CD4-positive, alpha-beta memory T cell (primary cell): ENCODE measurements at places on chromosomes 2 and 18. TPM values are rescaled to one million over a fixed set of nuclear protein-coding genes. Genes with fewer than 3 reads are reported as not detected.

- DNase-seq, result peak; percentile 16
These were observed 857 bp downstream of the DYM start for GRCh38 chr18:49459404-49460171.

- DNase-seq, result no peak
These were observed 12.9 kb downstream of the SMYD1 start for GRCh38 chr2:88080545-88080944.

DNA sequence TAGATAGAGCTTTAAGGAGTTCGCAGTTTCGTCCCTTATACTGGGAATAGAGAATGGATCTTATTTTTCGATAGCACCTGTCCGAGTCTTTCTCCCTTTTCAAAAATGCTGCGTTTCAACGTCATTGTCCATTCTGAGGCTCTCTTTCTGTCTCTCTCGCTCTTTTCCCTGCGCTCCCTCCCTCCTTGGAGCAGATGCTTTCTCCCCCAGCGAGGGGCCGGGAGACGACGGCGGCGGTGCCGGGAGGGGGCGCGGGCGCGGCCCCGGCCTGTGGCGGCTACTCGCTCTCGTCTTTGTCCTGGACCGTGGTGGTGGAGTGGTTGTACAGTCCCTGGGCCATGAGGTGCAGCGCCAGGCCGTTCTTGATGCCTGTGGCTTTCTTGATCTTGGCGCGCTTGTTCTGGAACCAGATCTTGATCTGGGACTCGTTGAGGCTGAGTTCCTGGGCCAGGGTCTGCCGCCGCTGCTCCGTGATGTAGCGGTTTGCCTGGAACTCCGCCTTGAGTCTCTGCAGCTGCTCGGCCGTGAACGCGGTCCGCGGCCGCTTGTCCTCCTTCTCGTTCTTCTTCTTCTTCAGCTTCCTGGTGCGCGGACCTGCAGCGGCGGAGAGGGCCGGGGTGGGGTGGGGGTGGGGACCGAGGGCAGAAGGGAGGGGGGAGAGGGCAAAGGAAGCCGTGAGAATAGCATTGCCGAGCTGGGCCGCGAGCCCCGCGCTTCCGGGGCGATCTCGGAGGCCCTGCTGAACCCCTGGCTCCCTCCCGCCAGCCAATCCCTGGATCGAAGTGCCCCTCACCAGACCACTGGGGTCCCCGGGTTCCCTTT lies 4.6 kb downstream of the EN1 start:
- no peak for DNase-seq

The NDC80 gene
- 3.8 TPM for total RNA-seq

GRCh38 chr2:23015651-23016200 lies 369.3 kb upstream of the KLHL29 start:
- DNase-seq, result no peak

DNA sequence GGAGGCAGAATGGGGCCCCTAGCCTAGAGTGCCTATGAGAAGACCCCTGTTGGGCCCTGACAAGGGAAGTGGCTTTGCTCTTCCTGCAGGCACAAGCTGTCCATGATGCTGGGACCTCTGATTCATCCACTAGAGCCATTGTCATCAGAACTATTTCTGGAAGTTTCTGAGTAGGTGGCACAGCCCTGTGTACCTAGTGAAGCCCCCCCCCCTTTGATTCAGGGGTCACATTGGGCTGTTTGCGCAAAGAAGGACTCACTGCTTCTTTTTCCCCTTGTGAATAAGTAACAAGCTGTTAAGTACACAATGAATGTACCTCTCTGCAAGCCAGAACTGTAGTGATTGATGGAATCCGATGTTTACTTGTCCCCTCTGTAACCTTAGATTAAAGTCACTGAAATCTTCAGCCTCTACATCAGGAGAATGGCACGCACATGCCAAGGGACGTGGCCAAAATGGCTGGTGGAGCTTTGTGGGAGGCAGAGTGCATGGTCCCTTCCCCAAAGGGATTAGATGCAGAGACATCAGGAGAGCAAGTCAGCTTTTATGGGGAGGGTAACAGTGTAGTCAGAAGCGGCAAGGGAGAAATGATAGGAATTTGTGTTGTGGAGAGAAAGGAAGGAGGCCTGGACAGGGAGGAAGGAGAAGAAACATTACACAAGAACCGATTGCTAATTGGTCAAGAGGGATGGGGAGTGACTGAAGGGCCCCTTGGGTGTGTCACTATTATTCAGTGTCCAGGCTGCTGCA lies 267.6 kb upstream of the RAB12 start:
- DNase-seq, result no peak

The DPYSL5 gene
- total RNA-seq, result not detected

- no peak for DNase-seq
These were observed 730 bp downstream of the B3GNT7 start for GRCh38 chr2:231396058-231396821.

DNA sequence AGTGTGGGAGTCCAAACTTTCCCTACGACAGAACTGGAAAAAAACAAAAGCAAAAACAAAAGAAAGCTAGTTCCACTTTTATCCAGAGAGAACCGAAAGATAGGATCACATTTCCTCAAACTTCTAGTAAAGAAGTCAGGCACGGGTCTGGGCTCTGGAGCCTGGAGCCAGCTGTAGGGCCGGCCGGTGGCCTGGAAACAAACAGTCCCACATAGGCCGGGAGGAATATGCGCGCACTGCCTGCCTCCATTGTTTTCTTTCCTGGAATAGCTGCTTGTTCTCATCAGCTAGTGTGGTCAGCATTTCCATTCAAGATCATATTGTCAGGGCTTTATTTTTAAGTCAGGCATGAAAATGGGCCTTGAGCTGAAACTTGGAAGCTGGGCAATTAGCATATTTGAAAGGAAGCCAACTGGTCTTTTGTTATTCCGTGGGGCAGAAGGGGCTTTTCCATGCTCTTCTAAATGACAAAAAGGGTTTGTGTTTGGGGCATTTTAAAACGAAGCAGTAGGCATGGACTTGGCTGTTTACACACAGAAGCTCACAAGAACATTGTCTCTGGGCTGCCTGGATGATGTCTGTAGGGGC lies 58.7 kb upstream of the RFX8 start:
- no peak for DNase-seq

GRCh38 chr2:121429927-121430520 lies 100.7 kb upstream of the RNU4ATAC start:
- DNase-seq, result no peak

DNA sequence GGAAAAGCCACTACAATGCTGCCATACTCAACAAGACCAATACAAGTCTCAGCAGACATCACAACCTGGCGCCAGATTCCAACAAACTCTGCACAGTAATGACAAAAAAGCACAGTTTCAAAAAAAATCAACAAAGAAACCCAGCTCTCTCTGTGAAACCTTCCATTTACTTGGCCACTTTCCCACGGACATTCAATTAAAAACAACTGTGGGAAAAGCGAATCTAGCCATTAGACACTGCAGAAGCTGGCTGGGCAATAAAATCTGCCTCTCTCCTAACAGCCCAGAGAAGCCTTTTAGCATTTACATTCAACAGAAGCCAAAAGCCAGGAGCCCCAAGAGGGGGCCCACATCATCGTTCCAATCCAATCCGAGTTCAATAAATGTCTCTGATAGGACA lies 128.9 kb downstream of the HDAC4 start:
- DNase-seq, result no peak

GRCh38 chr2:6995391-6996097 lies 78.3 kb downstream of the RNF144A start:
- DNase-seq, result no peak

DNA sequence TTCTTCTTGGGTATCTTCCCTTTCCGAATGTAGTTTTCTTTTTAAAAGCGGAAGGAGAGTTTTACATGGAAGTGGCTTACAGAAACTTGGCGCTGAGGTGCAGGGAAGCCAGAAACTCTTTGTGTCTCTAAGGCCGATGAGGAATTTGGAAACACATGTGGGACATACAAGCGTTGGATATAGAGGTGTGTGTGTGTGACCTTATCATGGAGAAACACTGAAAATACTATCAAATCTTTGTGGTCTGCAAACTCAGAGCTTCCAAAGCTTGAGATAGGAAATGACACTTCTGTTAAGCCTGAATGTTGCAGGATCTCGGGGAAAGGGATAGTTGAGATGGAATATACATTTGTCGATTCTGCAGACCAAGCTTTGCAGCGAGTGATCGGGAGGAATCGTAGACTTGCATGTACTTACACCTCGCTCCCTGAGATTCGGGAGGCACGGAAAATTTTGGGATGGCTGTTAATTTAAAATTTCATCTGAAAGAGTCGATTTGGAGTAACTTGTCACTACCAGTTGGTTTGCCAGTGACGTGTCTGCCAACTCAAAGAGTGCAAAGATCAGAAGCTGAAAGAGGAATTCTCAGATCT lies 1.0 kb downstream of the NAB1 start:
- no peak for DNase-seq

DNA sequence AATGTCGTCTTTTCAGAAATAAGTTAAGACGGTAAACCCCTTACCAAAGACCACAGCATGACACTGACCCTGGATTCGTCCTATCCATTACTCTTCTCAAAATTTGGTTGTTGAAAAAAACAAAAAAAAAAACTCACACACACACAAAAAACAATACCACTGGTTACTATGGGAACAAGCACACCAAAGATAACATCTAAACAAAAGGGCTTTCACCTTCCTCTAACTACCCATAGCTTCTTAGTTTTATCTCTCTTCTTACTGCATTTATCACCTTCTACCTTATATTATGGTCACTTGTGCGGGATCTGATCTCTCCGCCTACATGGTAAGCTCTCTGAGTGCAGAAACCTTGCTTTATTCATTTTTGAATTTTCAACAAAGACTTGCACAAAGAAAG lies 192.7 kb downstream of the STK39 start:
- DNase-seq, result no peak

DNA sequence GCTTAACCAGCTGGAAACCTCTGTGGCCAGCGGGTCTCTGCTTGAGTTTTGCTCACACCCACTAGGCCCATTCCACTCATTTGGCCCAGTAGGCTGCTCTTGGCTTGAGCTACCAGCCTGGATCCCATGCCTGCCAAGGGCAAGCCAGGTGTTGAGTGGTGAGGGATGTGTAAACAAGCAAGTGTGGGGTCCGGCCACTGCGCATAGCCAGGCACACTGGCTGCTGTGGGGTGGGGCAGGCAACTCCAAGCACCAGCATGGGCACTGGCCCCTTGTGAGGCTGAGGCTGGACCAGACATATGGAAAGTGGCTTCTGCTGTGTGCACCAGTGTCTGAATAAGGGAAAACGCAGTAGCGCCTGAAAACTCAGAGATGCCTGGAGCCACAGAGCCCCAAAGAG lies 732.7 kb downstream of the NR4A2 start:
- no peak for DNase-seq

- no peak for DNase-seq
These were observed 1277.0 kb upstream of the SLC39A10 start for GRCh38 chr2:194380011-194380410.

GRCh38 chr18:22057908-22058527 lies 111.4 kb upstream of the GATA6 start:
- DNase-seq, result no peak

- DNase-seq, result no peak
These were observed 33.9 kb downstream of the SOWAHC start for GRCh38 chr2:109648041-109648527.
